ENCODE measurements at places on chromosomes 3 and 15.

GRCh38 chr15:74403991-74404563 is 29.7 kb downstream of the SEMA7A start:
- peak; percentile 52 for DNase-seq

DNA sequence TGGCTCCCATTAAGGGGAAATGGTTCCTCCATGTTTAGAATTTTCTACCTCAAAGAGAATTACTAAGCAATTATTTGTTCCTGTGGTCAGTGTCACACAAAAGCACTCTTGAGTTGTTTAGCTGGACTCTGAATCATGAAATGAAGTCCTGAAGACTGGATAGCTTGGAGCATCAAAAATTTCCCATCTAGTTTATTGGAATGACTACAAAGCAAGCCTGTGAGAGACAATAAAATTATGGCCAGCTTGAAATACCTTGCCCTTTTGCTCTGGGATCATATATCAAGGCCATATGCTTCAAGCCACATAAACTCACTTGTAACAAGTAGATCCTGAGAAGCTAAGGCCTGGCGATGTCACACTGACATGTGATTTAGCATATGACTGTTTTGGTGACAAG is 292.3 kb downstream of the TIGIT start:
- DNase-seq, result no peak

GRCh38 chr3:132854856-132855535 is 132.8 kb upstream of the NPHP3 start:
- no peak for DNase-seq

DNA sequence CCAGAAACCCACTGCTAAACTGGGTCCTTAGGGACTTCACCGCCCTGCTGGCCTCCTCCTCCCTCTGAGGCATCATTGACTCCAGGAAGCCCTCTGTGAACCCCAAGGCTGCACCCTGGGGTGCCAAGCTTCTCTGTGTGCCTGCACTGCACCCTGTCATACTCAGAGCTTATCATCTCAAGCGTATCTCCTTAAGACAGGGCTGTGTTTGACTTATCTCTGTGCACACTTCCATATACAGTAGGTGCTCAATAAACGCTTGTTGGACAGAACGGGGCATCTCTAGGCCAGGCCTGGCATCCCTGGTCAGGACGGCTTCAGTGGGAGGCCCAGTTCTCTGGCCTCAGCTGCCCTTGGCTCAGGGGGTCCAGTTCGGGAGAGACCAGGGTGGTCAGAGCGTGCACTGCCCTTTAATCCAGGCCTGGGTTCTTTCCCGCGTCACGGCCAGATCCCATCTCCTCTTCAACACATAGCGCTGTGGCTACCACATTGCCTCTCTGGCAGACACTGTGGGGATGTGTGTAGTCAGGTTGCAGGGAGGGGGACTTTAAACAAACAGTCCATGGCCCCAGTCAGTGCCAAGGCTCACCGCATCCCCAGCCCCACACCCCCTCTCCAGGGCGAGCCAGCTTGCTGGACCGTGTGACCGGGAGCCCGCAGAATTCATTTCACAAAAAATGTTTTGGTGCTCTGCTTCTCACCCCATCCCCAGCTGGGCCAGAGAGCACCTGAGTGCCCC is 33.4 kb downstream of the MAGEF1 start:
- no peak for DNase-seq

GRCh38 chr15:67066041-67066958 is 898 bp downstream of the SMAD3 start:
- no peak for DNase-seq

DNA sequence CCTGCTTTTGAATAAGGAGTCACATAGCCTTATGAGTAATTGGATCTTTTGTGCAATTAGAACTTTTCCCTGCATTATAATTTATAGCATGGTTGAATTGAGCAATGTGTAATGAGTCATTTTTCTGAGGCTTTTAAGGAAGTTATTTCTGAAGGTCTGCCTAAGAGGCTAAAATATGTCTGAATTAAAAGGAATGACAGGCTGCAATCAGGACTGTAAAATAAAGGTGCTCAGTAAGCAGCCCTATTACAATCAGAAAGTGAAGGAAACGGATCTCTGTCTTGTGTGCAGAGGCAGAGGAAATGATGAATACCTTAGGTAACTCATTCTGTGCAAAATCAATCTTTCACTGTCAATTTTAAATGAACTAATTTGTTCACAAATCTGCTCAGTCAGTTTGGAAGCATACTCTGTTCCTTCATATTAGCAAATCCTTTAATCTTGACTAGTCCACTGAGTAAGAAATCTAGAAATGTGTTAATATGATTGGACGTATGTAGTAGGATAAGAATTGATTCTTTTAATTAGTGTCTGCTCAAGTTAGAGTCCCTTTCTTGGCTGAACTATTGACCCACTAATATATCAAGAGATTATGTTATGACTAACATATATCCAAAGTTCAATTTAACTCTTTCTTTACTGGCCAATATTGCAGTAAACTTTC is 290.1 kb downstream of the ZIC1 start:
- DNase-seq, result peak; percentile 82

DNA sequence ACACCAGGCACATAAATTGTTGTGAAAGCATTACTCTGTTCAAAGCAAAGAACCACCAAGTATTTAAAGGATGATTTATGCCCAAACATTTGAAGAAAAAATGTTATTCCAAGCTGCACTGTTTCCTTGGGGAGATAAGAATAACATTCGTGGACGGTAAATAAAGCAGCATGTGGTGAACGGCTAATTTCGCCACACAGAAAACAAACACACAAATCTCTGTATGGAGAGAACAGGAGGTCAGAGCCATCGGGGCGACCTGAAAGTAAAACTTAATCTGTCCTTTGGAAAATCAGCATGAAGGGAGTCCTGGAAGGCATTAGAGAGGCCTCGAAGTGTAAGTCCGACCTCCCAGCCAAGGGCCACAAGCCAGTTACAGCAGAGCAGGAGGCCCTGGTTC is 27.1 kb upstream of the GABRG3 start:
- DNase-seq, result no peak

DNA sequence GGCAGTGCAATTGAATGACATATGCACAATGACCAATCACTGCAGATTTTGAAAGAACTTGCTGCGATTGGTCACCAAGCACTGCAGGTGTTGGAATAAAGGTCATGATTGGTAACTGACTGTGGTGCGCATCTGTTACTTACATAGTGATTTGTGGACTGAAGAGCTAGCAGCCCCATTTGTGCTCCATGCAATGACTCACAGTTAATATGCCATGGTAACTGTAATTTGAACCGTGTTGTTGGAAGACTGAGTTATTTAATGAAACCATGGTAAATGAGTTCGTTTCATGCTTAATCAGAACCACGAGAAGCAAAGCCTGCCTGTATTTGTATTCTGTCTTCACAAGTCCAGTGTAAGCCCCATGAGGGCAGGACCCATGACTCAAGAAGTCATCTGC is 220.5 kb downstream of the TJP1 start:
- DNase-seq, result peak; percentile 17
